LHCN-M2 (cell line): ENCODE measurements at places on chromosomes 6 and 20. TPM values are rescaled to one million over a fixed set of nuclear protein-coding genes. Genes with fewer than 3 reads are reported as not detected.

IFNGR1 gene
- 19.3 and 22.8 TPM in 2 replicates for total RNA-seq

DNA sequence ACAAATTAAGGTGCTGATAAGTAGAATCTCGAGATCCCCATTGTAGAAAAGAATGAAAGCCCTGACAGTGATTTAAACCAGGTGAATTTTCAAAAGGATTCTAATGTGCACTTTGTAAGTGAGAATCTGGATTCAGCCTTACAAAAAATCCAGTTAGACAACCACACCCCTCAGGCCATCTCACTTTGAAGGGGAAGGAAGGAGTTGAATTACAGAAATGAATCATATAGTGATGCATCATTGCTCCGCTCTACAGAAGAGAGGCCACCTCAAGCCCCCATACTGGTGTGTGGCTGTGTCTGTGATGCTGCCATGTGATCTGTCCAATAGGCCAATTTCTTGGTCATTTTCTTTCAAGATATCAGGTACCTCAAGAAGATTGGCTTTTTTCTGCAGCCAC is 85.5 kb upstream of the NT5E start:
- peak; percentile 87 for DNase-seq

DNA sequence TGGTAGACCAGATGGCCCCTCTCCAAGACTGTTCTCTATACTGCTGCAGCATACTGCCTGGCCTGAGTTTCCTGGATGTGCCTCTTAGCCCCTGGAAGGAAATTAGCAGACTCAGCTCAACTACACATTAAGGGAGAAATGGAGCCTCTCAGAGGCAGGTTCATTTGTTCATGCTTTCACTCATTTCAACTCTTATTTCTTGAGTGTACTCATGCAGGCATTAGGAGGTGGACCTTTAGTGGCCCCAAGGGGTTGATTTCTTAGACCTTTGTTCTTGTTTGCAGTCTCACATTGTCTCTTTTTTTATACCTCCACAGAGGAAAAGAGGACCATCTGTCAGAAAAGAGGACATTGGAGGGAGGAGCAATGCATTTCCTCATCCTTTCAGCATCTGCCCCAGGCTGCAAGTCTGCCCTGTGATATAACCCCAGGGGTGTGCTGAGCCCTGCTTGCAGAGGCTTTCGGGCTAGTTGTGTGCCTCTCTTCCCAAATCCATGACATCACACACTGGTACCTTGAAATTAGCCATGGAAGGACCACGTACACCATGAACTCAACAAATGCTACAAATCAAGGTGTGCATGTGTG is 456.2 kb downstream of the CD83 start:
- DNase-seq = no peak

DNA sequence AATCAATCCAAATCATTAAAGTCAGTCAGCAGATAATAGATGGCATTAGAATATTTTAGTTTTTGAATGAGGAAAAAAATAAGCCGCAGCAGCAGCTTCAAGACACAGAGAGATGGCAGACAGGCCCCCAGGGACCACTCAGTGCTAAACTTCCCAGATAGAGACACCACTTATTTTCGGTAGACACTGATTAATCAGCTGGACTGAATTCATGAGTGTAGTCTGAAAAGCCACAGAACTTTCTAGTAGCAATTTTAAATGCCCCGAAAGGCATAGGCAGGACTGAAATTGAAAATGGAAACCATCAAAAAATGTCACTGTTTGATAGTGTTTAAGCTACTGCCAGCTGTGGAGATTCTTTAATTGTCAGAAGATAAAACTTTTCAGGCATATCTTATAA is 3.1 kb upstream of the CLDN20 start:
- DNase-seq = no peak

DNA sequence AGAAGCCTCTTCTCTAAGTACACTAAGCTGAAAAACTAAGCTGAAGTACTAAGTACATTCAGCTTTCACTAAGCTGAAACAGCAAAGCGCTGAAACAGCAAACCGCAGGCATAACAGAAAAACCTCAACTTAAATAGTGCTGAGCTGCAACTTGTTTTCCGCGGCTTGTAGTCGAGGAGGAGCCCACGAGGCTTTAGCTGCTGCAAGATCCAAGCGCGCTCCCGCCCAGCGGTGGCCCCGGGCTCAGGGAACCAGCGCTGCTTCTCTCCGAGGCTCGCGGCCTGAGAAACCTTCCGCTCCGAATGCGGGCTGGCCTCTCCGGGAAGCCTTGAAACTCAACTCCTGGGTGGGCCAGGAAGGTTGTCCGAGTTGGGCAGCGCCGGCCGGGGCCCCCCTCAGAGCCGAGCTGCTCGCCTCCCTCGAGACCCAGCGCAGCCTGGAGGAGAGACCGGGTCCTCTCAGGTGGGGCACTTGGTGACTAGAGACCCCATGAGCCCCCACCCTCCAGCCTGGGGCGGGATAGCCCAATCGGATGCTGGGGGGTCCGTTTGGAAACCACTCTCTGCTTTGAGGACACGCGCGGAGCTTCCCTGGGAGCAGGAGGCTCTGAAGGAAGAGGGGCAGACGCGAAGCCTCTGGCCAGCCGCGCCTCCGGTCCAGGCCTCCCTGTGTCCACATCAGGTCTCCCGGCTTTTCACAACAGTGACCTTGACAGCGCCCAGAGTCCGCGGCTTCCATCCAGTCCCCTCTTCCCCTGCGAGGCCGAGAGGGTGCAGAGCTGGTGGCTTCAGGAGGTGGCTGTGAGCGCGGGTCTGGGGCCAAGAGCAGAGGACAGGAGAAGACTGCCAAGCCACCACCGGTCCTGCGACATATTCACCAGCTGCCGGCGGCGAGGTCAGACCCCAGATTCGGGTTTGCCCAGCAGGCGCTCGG is 38.1 kb upstream of the HLA-E start:
- peak; percentile 54 for DNase-seq
